Daoy (cell line): ENCODE measurements at places on chromosomes 16 and 17. TPM values are rescaled to one million over a fixed set of nuclear protein-coding genes. Genes with fewer than 3 reads are reported as not detected.

Gene CDRT15L2
- not detected in 2 replicates for total RNA-seq

DNA sequence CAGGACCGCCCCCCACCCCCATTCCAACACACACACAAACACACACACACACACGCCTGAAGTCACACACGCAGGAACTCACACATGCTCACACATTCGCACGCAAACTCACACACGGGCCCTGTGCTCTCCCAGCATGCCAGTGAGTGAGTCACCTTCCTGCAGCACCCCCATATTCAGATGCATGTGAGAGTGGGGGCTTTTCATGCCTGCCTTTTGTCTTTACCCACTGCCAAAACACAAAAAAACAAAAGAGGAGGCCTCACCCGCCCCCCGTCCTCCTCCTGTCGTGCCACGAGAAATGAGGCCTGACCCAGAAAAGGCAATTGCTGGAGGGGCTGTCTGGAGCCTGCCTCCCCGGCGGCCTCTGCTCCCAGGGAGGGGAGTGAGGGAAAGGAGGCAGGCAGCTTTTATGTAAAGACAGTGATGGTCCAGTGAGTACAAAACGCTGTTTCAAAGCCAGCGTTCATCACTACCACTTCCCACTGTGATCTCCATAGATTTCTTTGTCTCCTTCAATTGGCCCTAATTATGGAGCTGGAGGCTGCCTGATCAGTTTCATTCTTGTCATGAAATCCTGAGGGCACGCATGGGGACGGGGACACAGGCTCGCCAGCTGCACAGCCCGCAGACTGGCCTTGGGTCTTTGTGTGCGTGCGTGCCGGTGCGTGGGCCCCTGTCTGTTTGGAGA is 29.5 kb upstream of the GSE1 start:
- peak; percentile 86 for DNase-seq

- DNase-seq = no peak
These were observed 24.4 kb upstream of the EFCAB13 start for GRCh38 chr17:47299239-47299910.

- peak; percentile 89 for DNase-seq
These were observed 36.7 kb downstream of the STAT5A start for GRCh38 chr17:42325026-42325425.

DNA sequence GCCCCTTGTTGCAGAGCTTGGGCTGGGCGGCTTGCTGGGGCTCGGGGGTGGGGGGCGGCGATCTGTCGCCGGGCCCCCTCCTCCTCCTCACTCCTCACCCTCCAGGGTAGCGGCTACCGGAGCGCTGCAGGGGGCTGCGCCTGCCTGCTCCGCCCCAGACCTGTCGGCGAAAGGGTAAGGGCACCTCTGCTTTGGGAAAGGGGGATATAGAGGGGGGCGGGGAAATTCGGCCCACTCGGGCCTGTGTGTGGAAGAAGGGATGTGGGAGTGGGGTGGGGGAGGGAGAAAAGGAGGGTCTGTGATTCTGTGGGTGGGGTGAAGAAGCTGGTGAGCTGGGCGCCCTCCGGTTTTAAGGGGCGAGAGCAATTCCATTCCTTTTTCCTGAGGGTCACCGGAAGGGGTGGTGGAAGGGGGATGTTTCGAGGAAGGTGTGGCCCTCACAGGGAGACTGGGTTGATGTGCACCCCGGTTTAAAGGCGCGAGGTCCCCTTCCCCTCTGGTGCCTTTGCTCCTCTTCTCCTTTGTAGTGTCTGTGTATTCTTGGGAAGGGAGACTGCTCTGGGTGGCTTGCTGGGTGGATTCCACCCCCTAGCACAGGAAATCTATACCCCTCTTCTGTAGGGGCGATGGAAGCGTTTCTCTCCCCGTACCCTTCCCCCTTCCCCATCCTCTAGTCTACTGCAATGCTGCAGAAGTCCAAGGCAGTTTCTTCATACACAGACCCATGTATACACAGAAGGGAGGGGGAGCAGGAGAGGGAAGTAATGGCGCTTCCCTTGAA is 878 bp downstream of the TAOK1 start:
- peak; percentile 19 for DNase-seq

- DNase-seq = peak; percentile 39
These were observed 47.8 kb upstream of the AMZ2 start for GRCh38 chr17:68199837-68200688.

DNA sequence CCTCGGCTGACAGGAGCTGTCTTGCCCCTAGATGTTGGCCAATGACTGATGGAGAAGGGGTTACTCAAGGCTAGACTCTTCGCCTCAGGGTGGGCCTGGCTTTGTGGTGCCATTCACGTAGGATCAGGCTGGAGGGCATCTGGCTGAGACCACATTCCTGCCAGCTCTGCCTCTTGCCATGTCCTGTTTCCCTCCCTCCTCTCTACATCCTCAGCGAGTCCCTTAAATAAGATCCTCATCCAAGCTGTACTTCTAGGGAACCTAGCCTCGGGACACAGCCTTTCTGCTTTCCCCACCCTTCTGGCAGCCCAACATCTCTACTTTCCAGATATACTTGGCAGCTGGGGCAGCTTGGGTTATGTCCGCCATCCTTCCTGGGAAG is 27.9 kb upstream of the EFCAB13 start:
- DNase-seq = no peak

- DNase-seq = peak; percentile 88
These were observed at the start of gene GNAO1 for GRCh38 chr16:56191156-56191815. TSS of gene GNAO1 (plus strand) at chr16:56191489. CDS start at chr16:56192236, 747 bp downstream.

DNA sequence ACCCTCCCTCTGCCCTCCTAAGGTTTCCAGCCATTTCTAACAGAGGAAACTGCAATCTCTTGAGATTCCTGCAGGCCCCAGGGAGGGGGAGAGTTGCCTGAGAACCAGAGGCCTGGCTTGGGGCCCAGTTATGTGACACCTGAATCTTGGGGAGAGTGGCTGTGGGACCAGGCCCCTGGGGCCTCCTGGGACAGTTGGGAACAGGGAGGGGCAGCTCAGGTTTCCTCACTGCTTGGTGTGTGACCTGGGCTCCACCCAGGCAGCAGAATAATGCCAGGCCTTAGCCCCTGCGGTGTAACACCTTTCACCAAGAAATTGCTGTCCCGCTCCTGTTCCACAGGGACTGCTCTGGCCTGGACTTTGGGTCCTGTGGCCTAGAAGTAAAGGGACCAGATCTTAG is 44.3 kb upstream of the CRHR1 start:
- no peak for DNase-seq

- no peak for DNase-seq
These were observed 101.3 kb downstream of the GSG1L start for GRCh38 chr16:27962197-27962596.

GRCh38 chr16:66605979-66606751 is 1.7 kb downstream of the CMTM3 start:
- no peak for DNase-seq
